GM06990 (cell line): ENCODE measurements at places on chromosomes 12 and 14.
A peak's percentile ranks its signal among the peaks of the same experiment; 100 is the strongest.

DNA sequence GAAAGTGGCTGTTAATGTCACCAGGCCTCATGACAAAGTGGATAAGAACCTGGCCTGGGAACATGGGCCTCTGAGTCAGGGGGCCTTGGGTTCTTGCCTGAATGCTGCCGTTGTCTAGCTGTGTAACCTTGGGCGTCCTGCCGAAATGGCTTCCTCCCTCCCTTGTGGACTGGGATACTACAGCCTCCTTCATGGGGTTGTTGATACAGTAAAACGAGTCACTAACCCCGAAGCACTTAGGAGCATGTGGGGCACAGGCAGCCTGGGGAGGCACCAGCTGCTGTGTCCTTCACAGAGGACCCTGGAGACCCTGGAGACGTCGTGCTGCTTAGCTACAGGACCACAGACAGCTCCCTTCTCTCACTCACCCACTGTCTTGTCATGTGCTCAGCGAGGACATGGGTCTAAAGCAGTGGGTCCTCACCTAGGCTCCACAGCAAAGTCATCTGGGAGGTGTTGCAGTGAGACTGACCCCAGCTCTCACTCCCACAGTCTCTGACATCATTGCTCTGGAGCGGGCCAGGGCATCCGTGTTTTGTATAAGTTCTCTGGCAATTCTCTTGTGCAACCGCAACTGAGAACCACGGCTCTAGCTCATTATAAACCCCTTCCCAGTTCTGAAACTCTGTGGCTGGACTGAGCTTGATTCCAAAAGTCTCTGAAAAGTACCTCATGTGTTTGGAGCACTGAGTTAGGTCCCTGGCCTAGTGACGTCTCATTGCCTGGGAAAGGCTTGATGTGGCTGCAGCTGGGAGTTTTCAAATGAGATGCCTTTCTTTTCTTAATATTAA lies 42.1 kb downstream of the SERPINA3 start:
- DNase-seq = no peak

- DNase-seq = no peak
These were observed 234.6 kb downstream of the PCNX1 start for GRCh38 chr14:71141701-71142374.

DNA sequence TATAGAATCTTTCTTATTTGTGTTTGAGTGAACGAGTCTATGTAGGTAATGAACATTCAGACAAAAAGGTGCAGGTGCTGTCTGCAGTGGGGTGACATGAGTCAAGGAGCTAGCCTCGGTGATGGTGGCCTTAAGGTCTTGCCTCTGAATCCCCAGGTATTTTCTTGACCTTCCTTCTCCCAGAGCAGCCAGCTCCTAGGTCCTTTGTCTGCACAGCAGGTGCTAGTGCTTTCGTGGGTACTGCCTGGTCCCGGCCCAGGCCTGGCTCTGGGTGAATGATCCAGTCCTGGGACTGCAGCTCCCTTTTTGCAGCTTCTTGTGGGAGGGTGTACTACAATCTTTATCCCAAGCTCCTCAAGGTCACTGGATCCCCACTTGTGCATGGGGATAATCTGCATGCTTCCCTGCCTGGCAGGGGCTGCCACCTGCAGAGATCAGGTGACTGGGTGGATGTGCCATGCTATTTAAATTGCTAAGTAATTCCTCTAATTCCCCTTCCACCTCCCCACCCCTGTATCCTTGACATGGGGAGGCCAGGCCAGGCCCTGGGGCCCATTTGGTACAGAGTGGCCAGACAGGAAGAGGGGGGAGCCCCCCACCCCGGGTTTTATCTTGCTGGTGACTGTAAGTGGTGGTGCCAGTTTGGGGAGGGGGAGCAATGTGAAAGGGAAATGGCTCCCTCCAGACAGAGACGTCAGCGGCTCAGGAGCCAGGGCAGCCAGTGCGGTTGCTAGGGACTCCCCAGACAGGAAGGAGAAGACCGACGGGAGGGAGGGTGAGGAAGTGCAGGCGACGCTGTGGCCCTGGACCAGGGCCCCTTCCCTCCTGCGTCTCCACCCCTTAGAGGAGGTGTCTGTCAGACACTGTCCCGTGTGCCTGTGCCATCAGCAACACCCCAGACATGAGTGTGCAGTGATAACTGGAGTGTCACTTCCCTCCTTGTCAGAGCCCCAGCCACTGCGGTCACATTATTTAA lies 6.7 kb downstream of the VASH1 start:
- peak; percentile 67 for DNase-seq

DNA sequence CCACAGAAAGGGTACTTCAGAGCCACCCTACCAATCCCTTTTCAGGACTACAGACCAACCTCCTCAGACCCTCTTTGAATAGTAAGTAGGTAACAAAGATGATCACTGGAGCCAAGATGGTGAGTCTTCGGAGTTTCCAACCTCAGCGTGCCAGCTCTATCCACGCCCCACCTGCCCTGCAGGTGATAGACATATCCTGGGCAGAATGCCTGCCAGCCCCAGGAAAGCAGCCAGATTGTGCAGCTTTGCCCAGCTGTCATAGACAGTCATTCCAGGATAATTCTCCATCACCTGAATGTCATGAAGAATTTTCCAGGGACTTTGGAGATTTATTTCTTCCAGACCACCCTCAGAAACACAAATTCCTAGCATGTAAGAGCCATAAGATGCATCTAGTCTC lies 434.4 kb downstream of the RGS6 start:
- no peak for DNase-seq

- no peak for DNase-seq
These were observed 109.2 kb upstream of the SLCO1C1 start for GRCh38 chr12:20585913-20586312.

DNA sequence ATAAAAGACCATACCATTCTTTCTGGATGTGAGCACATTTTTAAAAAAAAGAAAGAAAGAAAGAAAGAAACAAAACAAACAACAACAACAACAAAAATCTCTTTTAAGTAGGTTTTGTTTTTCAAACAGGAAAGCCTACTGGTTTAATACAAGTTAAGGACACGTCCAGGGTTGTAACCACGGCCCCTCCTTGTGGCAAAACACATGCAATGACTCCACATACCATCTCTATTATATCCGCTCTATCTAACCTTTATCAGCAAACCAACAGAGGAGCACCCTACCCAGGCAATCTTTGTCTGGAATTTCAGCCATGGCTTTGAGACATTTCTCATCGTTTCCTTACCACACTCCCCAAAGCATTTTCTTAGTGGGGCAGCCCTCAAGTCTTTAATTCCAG lies 360.5 kb upstream of the TMPO start:
- no peak for DNase-seq

GRCh38 chr12:3203713-3204112 lies 126.5 kb downstream of the TSPAN9 start:
- DNase-seq = no peak

DNA sequence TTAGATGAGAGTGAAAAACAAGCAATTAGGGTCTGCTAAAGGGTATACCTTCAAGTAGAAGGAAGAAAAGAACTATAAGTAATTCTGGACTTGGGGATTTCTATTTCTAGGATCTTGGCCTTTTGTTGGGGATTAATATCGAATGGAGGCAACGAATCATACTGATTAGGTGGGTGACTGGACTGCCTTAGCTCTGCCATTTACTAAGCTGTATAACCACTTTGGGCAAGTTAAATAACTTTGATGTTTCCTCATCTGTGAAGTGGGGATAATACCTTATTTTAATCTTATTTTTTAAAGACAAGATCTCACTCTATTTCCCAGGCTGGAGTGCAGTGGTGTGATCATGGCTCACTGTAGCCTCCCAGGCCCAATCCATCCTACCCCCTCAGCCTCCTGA lies 6.6 kb downstream of the IKBIP start:
- no peak for DNase-seq

- DNase-seq = no peak
These were observed 8.3 kb downstream of the IFFO1 start for GRCh38 chr12:6547566-6547965.

DNA sequence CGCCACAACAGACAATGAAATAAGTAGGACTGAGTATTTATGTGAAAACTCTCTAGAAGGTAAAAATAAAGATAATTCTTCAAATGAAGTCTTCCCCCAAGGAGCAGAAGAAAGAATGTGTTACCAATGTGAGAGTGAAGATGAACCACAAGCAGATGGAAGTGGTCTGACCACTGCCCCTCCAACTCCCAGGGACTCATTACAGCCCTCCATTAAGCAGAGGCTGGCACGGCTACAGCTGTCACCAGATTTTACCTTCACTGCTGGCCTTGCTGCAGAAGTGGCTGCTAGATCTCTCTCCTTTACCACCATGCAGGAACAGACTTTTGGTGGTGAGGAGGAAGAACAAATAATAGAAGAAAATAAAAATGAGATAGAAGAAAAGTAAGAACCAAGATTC lies 82.7 kb downstream of the VEZT start:
- DNase-seq = no peak

GRCh38 chr12:15163030-15163976 lies 57.9 kb downstream of the RERG start:
- DNase-seq = no peak

DNA sequence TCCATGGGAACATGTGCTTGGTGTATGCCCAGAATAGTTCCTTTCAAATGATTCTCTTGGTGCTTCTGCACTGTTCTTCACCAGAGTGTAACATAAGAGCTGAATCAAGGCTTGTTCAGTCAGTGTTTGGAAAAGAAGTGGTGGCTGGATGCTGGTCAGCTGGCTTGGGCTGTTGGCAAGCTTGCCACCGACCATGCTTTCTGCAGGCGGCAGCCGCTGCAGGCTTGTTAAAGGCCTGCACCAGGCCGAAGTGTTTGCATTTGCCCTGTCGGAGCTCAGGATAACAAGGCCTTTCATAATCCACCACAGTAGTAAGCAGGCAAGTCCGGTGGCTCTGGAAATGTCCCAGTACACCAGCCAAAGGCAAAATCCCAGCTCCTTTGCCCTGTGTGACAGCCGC lies 26.9 kb downstream of the DAAM1 start:
- no peak for DNase-seq

GRCh38 chr12:6360080-6360571 lies 15.2 kb downstream of the SCNN1A start:
- no peak for DNase-seq

GRCh38 chr14:94501588-94502516 lies 7.4 kb downstream of the SERPINA12 start:
- DNase-seq = no peak

DNA sequence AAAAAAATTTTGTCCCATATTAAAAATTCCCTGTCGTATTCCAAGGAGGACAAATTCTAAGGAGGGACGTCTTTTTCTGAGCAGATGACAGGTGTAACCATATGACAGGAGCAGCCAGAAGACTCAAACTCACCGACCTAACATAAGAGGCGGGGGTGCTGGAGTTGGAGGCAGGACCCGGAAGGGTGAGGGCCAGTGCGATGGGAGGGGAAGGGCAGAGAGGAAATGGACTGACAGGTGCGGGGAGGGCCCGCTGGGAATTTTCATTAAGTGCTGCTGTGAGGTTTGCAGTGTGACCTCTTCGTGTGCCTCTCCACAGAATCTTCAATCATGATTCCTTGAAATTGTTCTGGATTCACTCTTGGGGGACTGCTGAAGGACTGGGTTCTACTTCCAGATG lies 189.4 kb downstream of the NTF3 start:
- no peak for DNase-seq

GRCh38 chr12:56338308-56339157 lies at the start of gene IL23A:
Gene IL23A (plus strand): TSS chr12:56338884. CDS start chr12:56339045, 161 bp downstream.
- peak; percentile 63 for DNase-seq

GRCh38 chr14:49483268-49483667 lies 102.9 kb downstream of the RPS29 start:
- no peak for DNase-seq

GRCh38 chr12:31234955-31235867 lies 90.7 kb downstream of the SINHCAF start:
- no peak for DNase-seq

DNA sequence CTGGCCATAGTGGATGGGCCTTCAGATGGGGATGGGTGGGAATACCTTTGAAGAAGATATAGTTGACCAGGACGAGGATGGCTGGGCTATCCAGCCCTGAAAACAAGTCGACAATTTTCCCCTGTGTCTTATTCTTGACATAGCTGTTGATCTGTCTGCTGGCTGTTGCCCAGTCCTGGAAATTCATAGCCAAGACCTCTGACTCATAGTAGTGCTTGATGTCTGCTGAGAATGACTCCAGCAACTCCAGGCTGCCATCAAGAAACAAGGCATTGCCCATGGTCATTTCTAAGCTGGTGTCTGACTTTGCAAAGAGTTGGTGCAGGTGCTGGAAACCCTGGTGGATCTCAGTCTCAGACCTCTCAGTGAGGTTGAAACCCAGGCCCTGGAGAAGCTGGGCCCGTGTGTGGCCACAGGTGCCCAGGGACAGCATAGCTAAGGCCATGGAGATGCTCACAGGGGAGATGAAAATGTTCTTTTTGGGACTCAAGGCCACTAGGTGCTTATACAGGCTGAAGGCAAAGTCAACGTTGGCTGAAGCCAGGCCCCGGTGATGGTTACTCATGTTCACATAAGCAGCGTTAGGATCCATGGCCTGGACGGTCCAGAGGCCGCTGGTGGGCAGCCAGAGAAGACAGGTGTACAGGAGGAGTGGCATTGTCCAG lies 9.0 kb downstream of the SERPINA6 start:
- DNase-seq = no peak

DNA sequence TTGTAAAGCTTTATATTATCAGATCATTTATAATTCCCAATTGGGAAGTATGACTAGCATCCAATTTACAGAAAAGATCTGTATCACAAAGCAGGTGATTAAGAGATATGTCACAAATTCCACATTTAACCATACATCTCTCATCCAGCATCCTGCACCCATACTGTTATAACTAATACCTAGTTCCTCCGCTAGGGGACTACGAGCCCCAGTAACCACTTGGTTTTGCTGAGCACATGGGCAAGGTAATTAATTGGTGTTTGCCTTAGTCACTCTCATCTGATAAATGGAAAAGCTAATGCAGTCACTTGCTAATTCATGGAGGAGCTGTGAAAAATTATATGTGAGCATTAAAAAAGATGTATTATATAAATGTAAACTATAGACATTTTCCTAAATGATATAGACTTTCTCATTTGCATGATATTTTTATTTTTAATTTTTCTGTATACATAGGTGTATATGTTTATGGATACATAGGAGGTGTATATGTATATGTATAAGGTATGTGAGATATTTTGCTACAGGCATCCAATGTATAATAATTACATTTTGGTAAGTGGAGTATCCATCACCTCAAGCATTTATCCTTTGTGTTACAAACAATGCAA lies 1031.8 kb downstream of the GALC start:
- no peak for DNase-seq

DNA sequence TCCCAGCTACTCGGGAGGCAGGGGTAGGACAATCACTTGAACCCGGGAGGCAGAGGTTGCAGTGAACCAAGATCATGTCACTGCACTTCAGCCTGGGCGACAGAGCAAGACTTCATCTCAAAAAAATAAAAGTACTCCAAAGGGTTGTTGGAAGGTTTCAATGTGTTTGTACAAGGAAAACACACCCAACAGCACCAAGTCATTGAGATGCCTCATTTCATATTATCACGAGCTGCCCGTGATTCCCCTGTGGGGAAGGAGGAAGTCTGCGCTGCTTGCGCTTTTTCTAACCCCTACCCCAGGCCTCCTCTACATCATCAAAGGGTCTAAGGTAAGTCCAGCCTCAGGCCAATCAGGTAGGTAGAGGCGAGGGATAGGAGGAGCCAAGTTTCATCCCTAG lies 73.6 kb downstream of the KDM2B start:
- no peak for DNase-seq
